C1 segment of cervical spinal cord (tissue), 14 donors: ENCODE measurements at places on chromosomes 11 and 22.

DNA sequence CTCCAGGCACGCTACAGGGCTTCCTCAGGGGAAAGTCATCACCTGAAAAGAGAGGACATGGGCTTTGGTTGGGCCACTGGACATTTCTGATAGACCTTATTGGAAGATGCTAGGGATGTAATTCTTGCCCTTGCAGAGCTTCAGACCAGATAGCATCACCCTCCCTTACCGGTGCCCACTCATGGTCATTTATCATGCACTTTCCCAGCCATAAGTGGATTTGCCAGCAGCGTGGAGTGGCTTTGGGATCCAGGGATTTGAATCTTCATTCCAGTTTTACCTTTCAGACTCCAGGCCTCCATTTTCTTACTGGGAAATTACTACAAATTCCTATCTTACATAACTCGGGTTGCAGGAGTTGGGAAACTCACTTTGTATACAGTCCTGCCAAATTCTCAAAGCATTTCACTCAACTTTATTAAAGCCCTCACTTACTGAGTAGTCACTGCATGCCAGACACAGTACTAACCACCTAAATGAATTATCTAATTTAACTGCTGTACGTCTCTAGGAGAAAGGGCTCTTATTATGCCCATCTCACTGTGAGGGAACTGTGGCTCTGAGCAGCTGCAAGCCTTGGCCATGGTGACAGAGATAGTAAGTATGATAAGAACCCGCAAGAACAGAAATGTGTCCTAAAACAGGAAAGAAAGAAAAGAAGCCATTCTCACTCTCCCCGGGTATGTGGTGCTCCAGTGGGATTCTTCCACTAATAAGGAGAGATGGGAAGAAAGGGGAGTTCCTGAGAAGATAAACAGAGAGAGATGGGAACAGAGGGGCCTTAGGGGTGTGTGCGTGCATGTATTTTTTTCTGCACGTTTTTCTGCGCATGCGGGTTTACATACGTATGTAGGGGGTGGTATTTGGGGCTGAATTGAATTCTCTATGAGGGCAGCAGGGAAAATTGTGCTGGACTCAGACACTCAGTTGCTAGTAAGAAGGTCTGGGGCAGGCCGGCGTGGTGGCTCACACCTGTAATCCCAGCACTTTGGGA is 9.7 kb downstream of the CHRM1 start:
- DNase-seq: no peak

DNA sequence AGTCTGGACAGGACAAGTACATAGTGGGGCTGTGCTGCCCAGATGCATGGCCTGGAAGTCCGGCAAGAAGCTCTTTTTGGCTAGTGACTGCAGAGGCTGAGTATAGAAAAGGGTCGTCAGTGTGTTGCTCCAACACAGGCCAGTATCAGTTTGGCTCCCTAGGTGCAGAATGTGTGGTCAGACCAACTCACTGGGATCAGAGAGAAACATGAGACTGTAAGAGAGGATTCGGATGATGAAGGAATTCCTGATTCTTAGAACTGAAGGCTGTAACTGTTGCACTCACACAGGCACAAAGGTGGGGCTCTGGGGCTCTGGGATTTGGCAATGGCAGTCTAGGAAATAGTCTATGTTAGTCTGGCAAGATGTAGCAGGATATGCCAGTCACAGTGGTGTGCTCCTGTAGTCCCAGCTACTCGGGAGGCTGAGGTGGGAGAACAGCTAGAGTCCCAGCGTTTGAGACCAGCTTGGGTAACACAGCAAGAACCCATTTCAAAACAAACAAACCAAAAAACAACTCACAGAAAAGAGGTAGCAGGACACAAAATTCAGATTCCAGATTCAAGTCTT is 11.1 kb upstream of the UPB1 start:
- no peak for DNase-seq

DNA sequence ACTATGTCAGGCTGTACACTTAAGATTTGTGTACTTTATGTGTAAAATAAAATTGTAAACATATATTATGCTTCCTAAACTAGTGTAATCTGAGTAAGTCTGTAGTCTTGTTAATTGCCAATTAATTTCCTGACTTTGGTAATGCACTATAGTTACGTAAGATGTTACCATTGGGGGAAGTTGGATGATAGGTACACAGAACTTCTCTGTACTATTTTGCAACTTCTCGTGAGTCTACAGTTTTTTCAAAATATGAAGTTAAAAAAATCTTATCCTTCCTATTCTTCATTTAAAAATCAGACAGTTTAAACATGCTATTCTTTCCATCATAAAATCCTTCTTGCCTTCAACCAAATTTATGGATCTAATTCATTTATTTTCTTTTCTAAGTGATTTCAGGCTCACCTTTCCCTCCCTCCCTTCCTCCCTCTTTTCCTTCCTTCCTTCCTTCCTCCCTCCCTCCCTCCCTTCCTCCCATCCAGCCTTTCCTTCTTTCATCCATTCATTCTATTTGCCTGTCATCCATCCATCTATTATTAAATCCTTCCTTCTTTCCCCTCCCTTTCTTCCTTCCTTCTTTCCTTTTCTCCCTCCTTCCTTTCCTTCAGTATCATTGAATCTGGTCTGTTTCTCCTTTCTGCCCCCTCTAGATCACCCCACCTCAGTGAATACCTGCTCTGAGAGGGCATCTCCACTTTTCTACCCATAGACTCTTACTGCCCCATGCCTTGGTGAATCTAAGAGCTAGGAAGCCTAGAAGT is 22.1 kb upstream of the ASCC2 start:
- no peak for DNase-seq

GRCh38 chr11:14181121-14181520 is 177.9 kb downstream of the RRAS2 start:
- DNase-seq: no peak

GRCh38 chr11:92276773-92277172 is 52.2 kb downstream of the FAT3 start:
- no peak for DNase-seq

DNA sequence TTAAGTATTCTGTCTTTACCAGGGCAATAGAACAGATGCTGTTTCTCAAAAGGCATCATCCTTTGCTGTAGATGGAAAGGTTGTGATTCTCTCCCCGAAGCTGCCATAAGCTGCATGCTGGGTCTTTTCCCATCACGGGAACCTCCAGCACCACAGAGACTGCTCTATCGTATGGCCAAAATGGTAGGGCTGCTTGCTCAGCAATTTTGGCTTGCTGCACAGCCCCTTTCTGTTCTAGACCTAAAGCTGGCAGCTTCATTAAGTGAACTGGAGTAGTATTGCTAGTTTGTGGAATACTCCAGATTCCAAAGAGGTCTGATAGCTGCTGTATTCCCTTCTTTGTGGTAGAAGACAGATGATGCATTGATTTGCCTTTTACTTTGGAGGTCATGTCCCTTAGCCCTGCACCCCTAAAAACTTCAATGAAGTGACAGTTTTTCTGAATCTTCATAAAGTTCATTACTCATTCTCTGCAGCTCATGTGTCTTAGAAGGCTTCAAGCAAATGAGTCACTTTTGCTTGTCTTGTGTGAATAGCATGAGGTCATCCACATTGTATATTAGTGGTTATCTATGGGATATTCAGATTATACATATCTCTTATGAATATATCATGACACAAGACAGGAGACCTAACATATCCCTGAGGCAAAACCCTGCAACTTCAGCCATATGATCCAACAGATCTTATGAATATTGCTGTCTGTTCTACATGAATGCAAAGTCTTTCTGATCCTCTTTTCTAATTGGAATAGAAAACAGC is 245.3 kb downstream of the FAM76B start:
- DNase-seq: no peak

DNA sequence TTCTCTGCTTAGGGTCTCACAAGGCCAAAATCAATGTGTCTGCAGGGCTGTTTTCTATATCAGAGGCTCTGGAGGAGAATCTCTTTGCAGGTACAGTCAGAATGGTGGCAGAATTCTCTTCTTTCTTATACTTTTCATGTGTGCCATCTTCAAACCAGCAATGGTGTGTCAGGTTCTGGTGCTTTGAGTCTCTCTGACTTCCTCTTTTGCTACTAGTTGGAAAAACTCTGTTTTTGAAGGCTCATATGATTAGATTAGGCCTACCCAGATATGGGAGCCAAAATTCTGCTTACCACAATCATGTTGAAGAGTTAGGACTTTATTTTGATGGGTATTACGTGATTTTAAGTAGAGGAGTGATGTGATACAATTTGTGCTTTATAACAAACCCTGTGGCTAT is 18.8 kb upstream of the TECTA start:
- no peak for DNase-seq

GRCh38 chr11:102724904-102725500 is at the start of gene MMP8:
Gene MMP8, minus strand, starts transcription at chr11:102724954. Its CDS starts 99 bp downstream, at chr11:102724855.
- DNase-seq: no peak

GRCh38 chr22:32649515-32650200 is 151.8 kb upstream of the TIMP3 start:
- DNase-seq: no peak

DNA sequence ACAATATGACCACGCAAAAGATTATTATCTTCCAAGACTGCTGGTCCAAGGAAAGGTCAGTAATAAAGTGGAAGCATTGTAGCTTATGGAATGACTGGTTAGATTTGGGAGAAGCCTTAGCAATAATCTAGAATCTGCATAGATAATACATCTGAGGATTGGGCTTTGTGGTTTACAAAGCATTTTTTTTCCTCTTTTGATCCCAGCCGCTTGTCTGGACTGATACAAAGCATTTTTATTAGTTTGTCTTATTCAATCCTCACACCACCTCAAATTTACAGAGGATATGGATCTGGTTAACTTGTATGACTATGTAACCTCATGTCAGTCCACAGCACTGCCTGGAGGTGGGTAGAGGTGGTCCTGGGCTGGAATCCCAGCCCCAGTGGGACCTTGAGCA is 990 bp upstream of the THRSP start:
- no peak for DNase-seq

DNA sequence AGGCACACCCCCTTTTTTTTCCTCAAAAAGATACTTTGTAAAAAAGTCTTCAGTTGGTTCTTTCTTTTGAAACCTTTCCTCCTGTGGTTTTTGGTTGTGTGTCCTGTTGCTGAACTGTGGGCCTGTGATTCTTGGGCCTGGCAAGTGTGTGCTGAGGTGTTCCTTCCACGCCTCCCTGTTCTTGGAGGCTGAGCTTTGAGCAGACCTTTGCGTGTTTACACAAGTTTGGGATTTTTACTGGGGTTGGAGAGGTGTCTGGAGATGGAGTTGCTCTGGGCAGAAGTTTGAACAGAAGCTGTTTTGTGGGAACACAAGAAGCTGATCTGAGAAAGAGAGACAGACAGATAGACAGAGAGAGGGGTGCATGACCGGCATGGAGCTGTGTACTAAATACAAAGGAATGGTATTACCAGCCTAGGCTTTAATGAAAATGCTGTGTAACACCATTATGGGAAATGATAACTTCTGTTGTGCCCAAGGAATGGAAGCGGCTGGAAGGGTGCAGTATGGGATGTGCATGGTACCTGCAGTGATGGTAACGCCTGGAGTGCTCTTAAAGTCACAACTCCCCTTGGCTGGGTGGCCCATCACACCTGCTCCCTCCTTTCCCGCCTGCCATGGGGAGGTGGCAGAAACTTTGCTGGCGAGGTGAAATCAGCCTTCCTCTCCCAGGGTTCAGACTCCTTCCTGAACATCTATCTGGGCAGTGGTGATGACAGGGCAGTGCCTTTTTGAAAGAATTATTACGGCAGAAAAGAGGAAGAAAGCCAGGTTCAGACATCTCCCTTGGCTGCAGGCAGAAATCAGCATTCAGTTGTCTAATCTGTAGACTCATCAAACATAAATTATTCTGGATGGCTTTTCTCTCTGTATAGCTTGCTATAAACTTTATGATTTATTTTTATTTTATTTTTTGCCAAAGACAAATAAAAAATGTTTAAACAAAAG is 70.4 kb downstream of the LDLRAD3 start:
- DNase-seq: no peak
